ENCODE measurements at places on chromosomes 7 and 10.

DNA sequence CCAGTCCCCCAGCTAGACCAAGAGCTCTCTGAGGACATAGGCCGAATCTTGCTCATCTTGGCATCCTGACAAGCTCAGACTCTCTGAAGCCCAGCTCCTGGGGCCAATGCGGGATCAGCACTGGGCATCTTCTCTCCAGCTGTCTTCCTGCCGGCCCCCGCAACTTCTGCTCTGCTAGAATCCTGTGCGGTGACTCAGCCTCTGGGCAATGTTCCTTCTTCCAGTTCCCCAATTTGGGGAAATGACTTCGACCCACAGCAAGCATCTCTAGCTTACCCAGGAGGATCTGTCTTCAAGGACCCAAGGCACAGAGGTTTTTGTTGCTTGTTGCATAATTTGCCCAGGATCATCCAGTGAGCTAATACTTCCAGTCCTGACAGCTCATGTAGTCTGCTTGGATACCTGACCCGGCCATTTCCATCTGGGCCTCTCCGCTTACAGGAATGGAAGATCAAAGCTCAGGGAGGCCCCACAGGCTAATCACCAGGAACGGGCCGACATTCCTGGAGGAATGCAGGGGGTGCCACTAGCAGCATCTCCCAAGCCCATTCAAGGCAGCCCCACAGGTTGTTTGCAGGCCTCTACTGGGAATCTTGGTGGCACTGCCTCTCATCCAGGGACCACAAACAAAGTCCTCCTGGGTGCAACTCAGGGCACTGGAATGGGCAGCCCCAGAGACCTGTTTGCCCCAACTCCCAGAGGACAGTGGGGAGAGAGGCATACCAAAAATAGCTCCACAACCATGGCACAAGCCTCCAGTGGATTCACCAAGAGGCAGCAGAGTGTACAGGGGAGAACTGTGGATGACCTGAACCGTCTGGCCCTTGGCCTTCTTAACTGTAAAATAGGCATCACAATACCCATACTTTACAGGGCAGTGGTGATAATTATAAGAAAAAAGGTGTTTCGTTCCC lies 151.9 kb downstream of the NEURL1 start:
- no peaks in the 10 kb centered on the region for H3K27me3 ChIP-seq
- H3K36me3 ChIP-seq: peaks cover 2% of the 10 kb centered on the region
- no peak for DNase-seq
- H3K4me3 ChIP-seq: no peak overlapping the region
- peaks cover 31% of the 10 kb centered on the region for H3K4me1 ChIP-seq
- H3K27ac ChIP-seq: peak overlapping the region; percentile 12

DNA sequence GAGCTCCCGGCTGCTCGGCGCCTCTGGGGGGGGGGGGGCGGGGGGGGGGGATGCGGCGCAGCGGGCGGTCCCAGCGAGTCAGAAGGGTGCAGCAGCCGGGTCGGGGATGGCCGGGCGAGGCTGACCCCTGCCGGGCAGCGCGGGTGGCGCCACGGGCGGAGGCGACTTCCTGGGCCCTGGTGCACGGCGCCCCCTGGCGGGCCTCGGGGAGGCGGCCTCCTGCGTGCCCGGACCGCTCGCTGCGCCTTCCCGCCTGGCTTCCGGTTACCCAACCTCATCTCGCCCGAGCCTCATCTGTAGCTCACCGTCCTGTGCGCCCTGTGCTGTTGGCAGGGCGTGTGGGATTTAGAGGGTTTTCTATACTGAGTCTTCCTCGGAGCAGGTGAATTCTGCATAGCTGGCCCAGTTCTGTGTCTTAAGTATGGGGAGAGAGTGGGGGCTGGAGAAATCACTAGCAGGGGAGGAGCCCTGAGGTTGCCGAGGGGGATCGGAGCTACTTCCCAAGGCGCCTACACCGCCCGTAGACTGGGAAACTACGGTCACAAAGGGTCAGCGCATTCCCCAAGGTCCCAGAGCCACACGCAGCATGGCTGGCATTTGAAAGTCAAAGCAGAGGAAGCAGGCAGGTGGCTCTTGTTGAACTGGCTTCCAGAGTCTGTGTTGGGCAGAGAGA lies 28.3 kb upstream of the WDFY4 start:
- H3K4me1 ChIP-seq: peaks cover 16% of the 10 kb centered on the region
- H3K36me3 ChIP-seq: no peaks in the 10 kb centered on the region
- H3K27me3 ChIP-seq: peaks cover 30% of the 10 kb centered on the region
- H3K4me3 ChIP-seq: peak overlapping the region; percentile 66
- H3K27ac ChIP-seq: no peak overlapping the region

DNA sequence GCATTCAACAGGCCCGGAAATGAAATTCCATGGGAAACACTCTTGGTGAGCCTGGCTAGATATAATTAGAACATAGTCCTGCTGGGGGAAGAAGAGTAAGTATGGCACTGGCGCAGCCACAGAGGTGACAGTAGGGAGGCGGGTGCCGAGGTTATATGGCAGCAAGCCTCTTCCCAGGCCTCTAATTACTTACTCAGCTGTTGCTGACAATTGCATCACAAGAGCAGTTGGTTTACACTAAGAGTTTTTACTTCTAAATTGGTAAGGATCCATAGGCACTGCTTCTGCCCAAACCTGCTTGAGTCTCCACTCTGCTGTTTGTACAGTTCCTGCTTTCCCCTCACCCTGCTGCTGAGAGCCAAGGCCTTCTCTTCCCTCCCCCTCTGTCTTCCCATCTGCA lies 93.3 kb upstream of the DUSP5 start:
- H3K4me1 ChIP-seq: peaks cover 25% of the 10 kb centered on the region
- no peak overlapping the region for H3K4me3 ChIP-seq
- no peak for DNase-seq
- 0 out of 2 replicates have a peak, but pooled peaks cover 2% of the 10 kb centered on the region for H3K27me3 ChIP-seq
- no peak overlapping the region for H3K27ac ChIP-seq
- no peaks in the 10 kb centered on the region for H3K36me3 ChIP-seq

DNA sequence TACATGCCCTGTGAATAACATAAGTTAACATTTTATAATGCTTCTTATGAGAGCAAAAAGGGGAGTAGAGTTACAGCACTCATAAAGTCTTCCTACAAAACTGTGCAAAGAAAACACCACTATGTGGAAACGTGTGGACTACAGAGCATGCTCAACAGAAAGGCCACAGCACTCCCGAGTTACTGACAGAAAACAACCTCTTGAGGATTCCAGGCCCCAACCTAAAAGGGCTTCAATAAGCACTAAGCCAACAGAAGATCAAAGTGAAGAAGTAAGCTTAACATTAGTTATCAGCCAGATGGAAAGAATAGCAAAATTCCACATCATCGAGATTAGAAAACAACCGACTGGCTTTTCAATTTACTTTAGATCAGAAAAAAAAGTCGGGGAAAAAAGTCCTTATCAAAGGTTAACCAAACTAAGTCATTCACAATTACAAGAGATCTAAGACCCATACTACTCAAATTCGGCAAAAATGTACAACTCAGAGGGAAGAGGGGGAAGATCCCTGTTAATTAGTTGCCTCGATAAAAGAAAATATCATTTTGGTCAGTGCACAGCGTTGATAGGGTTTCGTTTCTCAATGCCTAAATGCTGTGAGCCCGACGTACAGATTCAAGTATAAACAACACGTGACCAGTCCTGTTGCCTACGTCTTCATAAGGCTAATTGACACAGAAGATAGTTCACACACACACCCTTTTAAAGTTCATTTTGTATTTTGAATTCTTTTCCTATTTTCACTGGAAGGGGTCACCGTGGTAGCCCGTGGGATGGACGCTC lies 1.4 kb downstream of the KBTBD2 start:
- peak overlapping the region; percentile 93 for H3K4me3 ChIP-seq
- no peaks in the 10 kb centered on the region for H3K27me3 ChIP-seq
- H3K36me3 ChIP-seq: no peaks in the 10 kb centered on the region
- DNase-seq: no peak

DNA sequence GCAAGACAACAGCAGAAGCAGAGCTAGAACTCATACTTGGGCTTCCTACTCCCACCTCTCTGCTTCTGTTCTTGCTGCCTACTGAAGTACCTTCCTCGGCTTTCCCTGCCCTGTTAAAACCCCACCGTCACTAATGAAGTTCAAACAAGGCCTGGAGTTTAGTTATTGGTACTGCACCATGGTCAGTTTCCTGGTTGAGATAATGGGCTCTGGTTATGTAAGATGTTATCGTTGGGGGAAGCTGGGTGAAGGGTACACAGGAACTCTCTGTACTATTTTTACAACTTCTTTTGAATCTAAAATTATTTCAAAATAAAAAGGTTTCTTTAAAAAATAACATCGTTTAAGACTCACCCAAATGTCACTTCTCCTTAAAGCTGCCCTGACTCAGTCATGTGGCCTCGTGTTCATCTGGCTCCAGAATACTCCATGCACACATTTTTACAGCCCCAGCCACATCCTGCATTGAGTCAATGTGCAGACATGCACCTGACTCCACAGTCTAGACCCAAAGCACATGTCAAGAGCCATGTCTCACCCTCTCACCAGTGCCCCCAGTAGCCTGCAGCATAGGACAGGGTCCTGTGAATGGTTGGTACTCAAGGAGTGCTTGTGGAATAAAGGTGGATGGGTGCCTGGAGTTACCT lies 36.9 kb upstream of the AQP1 start:
- no peak for DNase-seq
- H3K36me3 ChIP-seq: peaks cover 2% of the 10 kb centered on the region

DNA sequence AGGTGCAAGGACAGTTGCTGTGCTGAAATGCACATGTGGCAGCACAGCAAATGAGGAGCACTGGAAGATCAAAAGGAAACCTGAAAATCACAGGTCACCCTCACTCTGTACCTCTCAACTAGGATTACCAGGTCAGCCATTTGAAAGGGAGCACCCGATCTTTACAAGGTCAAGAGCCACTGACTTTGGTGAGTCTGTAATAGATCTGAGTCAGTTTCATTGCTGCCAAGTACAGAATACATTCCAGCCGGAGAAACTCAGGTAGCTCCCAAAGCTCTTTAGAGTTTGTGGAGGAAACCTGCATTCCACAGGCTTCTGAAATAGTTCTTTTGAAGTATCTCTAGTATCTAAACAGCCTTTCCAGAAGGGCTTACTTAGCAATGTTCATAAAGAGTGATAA lies 217.5 kb downstream of the SNX13 start:
- H3K4me3 ChIP-seq: no peak overlapping the region
- no peaks in the 10 kb centered on the region for H3K36me3 ChIP-seq
- no peak overlapping the region for H3K27ac ChIP-seq
- DNase-seq: no peak
- peaks cover 17% of the 10 kb centered on the region for H3K4me1 ChIP-seq
- H3K27me3 ChIP-seq: no peaks in the 10 kb centered on the region

GRCh38 chr7:55517191-55517633 lies 55.1 kb downstream of the VOPP1 start:
- H3K4me3 ChIP-seq: no peak overlapping the region
- H3K36me3 ChIP-seq: peaks cover 22% of the 10 kb centered on the region
- H3K27me3 ChIP-seq: no peaks in the 10 kb centered on the region
- peaks cover 40% of the 10 kb centered on the region for H3K4me1 ChIP-seq

DNA sequence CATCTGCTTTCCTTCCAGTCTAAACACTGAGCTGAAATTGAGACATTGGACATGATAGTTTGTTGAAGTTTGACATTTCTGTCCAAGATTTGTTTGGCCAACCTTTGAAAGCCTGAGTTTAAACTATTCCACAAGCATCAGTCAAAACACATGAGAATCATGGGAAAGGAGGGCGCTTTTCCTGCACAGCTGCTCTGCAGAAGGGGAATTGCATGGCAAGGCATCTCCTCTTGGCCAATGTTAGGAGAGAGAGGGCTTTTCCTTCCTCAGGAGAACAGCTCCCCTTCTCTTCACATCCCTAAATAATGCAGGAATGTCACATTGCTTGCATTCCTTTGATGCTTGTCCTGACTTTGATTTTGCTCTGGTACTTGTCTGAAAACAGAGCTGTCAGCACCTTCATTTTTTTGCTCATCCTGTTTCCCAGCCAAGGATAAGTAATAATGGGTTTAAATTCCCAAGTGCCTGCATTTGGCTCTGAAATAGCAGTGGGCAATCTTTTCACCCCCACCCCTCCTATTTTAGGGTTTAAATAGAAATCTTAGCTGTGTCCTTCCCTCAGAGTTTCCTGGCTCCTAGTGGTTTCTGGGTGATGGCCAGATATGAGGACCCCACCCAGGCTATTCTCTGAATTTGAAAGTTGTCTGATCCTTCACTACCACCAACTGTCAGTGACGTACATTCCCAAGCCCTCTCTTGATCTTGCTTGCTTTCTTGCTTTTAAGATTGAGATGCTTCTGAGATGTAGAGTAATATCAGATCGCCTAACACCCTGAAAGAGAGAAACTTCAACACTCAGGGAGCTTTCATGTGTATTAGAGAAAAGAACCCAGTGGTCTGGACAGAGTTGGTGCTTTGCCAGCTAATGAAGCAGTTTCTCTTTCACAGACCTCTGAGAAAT lies 75.2 kb upstream of the NPVF start:
- no peak overlapping the region for H3K4me3 ChIP-seq
- H3K4me1 ChIP-seq: peaks cover 35% of the 10 kb centered on the region
- no peaks in the 10 kb centered on the region for H3K27me3 ChIP-seq
- H3K36me3 ChIP-seq: no peaks in the 10 kb centered on the region
- H3K27ac ChIP-seq: peak overlapping the region; percentile 96

DNA sequence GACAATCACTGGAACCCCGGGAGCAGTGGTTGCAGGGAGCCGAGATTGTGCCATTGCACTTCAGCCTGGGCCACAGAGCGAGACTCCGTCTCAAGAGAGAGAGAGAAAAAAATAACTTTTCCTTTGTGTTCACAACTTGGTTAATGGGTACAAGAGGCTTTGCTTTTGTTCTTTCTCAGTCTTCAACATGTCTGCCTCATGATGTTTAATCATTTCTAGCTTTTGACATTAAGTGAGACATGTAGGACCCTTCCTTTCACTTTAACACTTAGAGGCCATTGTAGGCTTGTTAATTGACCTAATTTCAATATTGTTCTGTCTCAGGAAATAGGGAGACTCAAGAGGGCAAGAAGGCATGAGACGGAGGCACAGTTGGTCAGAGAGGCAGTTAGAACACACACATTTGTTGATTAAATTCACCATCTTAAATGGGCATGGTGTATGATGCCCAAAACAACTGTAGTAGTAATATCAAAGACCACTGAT lies 9.3 kb upstream of the CRCP start:
- no peaks in the 10 kb centered on the region for H3K36me3 ChIP-seq
- no peaks in the 10 kb centered on the region for H3K27me3 ChIP-seq
- DNase-seq: no peak
- no peak overlapping the region for H3K4me3 ChIP-seq

- H3K27ac ChIP-seq: no peak overlapping the region
- H3K4me3 ChIP-seq: no peak overlapping the region
- H3K36me3 ChIP-seq: peaks cover 4% of the 10 kb centered on the region
- DNase-seq: peak; percentile 39
These were observed 40.2 kb upstream of the MYL10 start for GRCh38 chr7:101669307-101669706.

All from WTC11 (cell line).